Activated CD8-positive, alpha-beta memory T cell treated with anti-CD3 and anti-CD28 coated beads for 1 hour (primary cell): ENCODE measurements at places on chromosomes 5 and 9.

GRCh38 chr5:112628214-112628980, 109.3 kb upstream of the APC start:
- DNase-seq, result no peak

DNA sequence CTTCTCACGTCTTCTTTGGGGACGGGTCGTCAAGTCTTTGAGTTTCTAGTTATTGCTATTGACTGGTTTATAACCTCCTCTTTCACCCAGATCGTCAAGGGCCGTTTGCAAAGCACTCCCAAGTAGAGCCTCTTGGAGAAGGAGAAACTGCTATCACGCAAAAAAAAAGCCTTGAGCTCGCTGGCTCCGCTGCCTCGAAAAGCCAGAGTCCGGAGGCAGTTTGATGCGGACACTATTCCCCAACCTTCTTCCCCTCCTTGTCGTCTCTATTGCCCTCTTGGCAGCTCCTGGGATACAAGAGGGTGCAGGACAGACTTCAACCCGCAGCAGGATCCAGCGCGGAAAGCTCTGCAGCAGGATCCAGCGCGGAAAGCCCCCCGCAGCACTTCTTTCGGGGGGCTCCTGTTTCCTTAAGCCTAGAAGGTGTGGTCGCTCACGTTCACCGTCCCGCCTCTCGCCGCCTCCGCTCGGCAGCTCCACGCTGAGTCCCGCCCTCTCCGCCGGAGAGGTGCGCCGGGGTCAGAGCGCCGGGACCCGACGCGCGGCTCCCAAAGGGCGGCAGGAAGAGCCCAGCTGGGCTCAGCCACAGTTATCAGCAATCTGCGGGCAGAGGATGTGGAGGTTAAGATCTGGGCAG, at the start of gene PCDHAC1:
TSS of gene PCDHAC1 (plus strand) at position 494 of the 637 bp plus-strand sequence. CDS start 594 bp downstream, outside the sequence.
- DNase-seq, result no peak

GRCh38 chr5:121182788-121183490, 668.7 kb upstream of the FTMT start:
- no peak for DNase-seq

DNA sequence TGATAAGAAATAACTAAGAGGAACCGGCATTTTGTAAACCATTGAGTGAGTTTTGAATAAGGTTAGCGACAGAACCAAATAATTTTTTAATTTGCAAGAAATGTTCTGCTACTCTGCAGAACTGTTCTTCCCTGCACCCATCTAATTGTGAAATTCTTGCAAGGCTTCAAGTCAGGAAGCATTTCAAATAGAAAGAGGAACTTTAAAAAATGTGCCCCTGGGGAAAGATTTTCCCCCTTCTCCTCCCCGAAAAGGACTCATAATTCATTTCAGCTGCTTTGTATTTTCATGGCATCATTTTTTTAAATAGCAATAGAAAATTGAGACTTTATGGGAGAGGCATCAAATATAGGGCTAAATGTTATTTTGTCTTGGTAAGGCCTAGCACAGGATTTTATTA, 180.9 kb upstream of the ANKRD55 start:
- no peak for DNase-seq

DNA sequence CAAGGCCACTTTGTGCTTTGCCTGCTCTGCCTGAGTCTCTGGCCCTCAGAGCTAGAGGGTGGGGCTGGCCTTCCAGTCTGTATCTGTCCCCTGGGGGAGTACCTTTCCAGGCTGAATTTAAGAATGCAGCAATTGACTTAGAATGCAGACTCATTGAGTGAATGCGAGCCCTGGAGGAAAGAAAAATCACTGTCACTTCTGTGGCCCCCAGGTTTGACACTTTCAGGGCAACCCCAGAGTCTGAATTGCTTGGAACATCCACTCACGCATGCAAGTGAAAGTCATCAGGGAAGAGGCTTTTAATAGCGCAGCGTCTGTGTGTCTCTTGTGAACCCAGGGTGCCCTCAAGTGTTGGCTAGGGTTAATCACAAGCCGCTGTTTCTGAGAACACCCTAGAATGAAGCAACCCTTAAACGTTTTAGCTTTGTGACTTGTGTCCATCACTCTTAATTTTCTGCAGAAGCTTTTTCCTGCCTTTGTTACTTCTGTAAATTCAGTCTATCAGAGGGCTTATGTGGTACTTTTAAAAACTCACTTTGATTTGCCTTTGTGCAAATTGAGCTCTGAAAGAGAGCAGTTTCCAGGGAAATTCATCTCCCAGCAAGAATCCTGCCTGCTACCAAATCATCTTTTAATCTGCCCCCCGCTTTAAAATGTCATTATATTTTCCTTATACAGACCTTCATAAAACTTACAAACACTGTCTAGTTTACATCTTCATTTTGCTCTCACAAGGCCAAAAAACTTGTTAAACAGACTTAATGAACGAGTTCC, 146.8 kb upstream of the IQGAP2 start:
- DNase-seq, result peak; percentile 2

GRCh38 chr9:113533335-113534225, 70.1 kb downstream of the RGS3 start:
- no peak for DNase-seq

DNA sequence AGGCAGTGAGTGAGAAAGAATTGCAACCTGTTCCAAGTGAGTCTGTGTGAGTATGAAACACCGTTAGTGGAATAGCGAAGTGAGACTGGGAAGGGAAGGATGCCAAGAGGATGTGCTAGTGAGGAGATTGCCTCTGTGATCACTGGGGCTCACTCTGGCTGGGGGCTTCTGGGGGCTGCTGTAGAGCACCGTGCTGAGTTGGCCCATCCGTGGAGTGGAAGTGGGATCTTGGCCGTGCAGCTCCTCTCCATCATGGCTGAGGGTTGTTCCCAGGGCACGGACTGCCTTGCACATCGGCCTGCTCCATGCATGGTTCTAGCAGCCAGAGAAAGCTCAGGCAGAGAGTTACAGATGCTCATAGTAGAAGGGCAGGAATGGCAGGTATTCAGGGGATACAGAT, 236.1 kb downstream of the AGTPBP1 start:
- DNase-seq, result no peak

DNA sequence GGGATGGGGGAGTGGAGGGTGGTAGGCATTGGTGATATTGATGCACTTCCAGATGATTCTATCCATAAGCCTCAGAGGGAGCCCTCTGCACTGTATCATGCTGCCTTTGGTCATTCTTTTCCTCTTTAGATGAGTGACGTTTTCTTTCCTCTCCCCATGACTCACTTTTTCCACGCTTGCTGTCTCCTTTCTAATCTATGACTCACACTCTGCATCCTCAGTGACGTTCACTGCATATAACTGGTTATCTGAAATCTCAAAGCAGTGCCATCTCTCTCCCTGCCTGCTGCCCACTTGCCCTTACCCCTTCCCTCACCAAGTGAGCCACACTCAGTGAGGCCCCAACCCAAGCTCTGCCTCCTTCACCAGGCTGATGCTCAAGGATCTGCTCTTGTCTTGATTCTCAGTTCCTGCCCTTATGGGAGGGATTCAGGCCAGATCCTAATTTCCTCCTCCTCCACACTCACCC, 31.6 kb downstream of the PTGS1 start:
- DNase-seq, result no peak

DNA sequence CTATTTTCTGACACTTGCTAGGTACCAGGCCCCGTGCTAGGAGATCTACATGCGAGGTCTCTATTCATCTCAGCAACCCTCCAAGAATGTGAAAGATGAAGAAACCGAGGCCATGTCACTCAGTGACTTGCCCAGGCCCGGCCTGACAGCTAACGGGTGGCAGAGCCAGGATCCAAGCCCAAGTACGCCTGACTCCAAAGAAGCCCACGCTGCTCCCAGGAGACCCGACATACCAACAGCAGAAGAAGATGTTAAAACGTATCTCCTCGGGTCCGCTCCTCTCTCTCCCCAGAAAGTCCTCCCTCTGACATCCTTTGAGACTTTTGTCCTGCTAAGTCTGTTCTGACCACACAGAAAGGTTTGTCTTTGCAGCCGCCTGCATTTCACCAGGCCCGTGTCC, 65.2 kb downstream of the CRB2 start:
- DNase-seq, result no peak

DNA sequence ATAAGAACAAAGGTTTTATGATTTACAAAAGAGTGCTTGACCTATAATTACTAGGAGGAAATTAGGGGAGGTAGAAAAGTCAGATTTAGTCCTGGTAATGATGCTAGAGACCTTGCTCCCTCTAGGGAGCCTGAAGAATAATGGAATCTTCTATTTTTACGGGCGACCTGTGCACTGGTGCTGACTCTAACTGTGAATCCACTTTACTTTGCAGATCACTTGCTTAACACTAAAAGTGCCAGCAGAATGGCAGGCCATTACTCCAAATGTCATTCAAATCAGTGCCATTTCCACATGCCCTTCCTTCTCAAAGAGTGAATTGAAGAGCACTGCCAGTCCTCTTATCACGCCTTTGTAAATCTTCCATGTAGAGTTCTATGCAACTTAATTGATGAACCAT, 359.4 kb upstream of the ARRDC3 start:
- DNase-seq, result no peak

DNA sequence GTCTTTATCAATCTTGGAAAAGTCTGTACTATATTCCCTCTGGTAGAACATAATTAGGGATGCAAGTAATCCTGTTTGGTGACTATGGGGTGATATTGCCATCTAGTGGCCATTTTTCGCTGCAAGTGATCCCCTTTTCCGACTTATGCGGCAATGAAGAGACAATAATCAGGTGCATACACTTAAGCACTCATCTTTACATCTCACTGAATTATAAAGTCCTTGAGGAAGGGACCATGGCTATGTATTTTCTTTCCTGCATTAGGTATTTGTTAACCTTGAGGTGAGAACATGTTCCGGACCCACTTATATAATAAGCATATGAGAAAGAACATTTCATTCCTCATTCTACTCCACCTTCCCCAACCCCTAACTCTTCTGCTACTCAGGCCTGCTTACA, 19.6 kb upstream of the LIX1 start:
- DNase-seq, result peak; percentile 10

GRCh38 chr5:1881731-1882336, 891 bp downstream of the IRX4 start:
- DNase-seq, result no peak

GRCh38 chr5:10573487-10574145, 9.7 kb downstream of the ANKRD33B start:
- no peak for DNase-seq

- DNase-seq, result no peak
Observed at GRCh38 chr5:35122819-35123218, 75.1 kb upstream of the AGXT2 start.

- no peak for DNase-seq
Observed at GRCh38 chr9:1956958-1957357, 58.2 kb upstream of the SMARCA2 start.

- DNase-seq, result no peak
Observed at GRCh38 chr9:70580606-70581195, 166.2 kb upstream of the KLF9 start.

DNA sequence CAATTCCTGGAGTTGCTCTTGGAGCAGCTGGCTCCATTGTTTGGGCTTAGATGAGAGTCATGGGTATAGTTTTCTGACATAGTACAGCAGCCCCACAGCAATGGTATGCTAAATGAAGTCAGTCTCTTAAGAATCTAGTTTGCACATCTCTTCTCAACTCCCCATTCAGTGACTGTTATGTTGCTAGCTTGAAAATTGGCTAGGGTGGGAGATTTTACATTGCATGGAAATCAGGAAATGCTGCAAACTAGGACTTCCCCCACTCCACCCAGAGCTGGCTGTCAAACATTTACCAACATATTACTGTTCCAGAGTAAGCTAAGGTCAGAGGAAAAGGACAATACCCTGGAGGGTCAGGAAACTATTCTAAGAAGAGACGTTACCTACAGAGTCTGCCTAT, 17.6 kb upstream of the FCHO2 start:
- DNase-seq, result no peak

DNA sequence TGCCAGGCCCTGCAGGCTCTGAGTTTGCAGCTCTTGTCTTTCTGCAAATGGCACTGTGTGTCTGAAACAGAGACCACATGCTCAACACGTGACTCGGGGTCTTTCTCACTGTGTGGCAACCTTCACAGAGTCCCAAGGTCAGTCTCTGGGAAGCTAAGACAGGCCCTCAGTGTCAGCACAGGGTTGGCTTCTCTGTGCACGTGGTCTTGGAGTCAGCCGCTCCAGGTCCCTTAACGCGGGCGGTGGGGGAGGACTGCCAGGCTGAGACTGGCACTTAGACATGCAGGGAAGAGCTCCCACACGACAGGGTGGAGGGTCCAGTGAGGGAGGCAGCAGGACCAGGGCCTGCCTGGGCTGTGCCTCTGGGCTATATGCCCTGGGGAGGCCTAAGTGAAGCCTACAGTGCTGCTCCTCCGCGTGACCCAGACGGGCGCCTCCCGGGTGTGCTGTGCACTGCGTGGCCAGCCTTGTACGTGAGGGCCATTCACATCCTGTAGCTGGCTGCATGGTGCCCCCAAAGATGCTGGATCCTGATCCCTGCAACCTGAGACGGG, 76.8 kb downstream of the ADAMTS2 start:
- no peak for DNase-seq

GRCh38 chr5:143205386-143205785, 198.1 kb downstream of the NR3C1 start:
- no peak for DNase-seq

DNA sequence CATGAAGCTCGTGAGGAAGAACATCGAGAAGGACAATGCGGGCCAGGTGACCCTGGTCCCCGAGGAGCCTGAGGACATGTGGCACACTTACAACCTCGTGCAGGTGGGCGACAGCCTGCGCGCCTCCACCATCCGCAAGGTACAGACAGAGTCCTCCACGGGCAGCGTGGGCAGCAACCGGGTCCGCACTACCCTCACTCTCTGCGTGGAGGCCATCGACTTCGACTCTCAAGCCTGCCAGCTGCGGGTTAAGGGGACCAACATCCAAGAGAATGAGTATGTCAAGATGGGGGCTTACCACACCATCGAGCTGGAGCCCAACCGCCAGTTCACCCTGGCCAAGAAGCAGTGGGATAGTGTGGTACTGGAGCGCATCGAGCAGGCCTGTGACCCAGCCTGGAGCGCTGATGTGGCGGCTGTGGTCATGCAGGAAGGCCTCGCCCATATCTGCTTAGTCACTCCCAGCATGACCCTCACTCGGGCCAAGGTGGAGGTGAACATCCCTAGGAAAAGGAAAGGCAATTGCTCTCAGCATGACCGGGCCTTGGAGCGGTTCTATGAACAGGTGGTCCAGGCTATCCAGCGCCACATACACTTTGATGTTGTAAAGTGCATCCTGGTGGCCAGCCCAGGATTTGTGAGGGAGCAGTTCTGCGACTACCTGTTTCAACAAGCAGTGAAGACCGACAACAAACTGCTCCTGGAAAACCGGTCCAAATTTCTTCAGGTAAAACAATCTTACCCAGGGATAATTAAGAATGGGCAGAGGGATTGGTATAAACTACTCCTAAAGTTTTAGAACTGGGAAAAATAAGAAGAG, 12.9 kb downstream of the ITGA1 start:
- no peak for DNase-seq

- DNase-seq, result no peak
Observed at GRCh38 chr5:158770506-158770905, 329.2 kb downstream of the EBF1 start.
